ENCODE measurements at places on chromosomes 1 and 21.

DNA sequence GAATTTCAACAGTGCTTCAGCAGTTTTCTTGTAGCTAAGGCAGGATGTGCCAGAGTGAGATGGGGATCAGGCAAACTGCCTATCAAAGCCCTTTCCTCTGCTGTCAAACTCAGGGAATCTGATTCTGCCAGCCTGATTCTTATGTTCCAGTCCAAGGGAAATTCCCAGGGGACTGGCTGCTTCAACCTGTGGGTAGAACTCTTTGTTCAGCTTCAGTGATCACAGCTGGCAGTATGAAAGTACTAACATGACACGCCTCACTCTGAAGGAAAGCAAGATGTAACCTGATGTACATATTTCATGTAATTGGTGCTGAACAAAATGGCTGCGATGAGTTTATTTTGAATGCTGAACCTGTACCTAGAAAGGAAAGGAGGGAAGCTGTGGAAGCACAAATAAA is 40.1 kb upstream of the SLC5A9 start:
- peak; percentile 86 for DNase-seq

- no peak for DNase-seq
Measured at GRCh38 chr1:229371624-229372023, 28.8 kb upstream of the CCSAP start.

DNA sequence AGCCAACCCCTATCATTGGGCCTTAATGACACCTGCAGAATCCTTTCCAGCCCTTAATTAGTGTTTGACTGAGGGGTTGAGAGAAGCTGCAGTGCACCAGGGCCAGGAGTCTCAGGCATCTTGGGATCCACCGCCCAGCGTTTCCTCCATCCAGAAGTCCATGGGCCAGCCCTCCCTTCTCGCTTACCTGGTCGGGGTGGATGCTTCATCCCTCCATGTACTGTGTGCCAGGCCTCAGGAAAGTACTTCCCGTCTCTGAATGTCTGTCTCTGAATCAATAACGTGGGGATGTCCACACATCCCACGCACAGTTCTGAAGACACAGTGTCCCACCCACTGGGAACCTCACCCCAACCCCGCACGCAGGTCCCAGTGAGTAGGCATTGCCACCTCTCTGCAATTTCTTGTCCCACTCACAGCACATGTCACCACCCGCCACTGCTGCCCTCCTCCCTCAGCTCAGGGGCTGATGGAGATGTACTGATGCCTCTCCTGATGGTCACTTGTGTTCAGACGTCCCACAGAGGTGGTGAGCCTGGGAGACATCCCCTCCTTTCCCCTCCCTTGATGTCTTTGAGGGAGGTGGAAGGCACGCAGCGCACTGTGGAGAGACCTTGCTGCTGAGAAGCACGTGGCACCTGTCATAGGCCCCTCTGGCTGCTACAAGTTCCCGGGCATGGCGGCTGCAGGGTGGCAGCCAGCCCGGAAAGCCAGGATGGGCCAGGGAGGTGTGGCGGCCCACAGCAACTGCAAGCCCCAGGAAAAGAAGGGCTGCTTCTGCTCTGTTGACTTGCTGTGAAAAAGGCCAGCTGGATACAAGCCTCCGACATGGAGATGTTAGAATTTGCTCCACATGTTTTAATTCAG is 29.4 kb upstream of the PRSS38 start:
- no peak for DNase-seq

GRCh38 chr1:28744184-28744583 is 7.4 kb downstream of the YTHDF2 start:
- no peak for DNase-seq

DNA sequence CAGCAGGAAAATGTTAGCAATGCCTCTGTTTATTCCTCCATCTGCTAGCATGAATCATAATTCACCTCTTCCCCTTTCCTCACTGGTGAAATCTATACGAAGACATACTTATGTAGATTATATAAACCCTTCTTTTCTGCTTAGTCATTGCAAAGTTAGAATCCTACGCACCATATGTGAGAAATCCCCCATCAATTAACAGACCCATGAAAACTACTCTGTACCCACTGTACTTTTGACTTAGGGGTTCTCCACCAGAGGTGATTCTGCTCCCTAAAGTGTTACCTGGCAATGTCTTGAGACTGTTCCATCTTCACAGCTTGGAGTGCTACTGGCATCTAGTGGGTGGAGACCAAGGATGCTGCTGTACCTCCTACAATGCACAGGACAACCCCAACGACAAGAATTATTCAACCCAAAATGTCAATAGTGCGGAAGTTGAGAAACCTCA is 49.6 kb upstream of the KCTD3 start:
- DNase-seq, result no peak

DNA sequence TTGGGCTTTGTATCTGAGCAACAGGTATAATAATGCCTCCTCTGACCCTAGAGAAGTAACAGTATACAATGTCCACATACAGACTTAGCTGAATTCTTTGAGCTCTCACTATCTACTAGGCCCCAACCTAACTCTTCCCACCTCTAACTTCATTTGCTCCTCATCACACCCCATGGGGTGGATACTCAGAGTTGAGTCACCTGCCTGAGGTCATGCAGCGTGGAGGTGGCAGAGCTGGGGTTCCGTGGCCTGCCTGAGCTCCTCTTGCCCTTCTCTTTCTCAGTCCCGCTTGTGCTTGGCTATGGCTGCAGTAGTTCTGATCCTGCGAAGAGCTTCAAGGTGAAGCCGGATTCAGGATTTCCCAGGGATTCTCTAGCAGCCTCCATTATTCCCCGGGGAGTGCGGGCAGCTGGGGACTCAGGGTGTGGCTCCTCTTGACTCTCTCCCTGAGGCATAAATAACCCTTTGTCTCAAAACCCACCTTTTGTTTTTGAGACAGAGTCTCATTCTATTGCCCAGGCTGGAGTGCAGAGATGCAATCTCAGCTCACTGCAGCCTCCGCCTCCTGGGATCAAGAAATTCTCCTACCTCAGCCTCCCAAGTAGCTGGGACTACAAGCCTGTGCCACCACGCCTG is 29.9 kb upstream of the ACTL8 start:
- DNase-seq, result peak; percentile 2

DNA sequence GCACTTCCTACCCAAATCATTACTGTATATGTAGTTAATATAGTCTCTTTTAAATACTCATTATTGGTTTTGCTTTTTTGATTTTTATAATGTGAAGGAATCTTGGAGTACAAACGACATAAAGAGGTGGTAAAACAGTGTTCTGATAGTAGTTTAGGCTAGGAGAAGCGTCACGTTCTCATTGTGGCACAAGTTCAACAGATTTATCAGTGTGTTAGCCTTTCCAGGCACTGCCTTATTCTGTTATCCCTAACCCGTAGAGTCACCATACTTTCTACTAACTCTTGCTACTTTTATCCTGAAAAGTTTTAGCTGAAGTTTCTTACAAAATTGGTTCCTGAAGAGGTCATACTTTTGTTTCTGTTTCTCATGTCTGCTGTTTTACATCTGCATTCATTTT is 174.6 kb upstream of the CACYBP start:
- DNase-seq, result no peak

DNA sequence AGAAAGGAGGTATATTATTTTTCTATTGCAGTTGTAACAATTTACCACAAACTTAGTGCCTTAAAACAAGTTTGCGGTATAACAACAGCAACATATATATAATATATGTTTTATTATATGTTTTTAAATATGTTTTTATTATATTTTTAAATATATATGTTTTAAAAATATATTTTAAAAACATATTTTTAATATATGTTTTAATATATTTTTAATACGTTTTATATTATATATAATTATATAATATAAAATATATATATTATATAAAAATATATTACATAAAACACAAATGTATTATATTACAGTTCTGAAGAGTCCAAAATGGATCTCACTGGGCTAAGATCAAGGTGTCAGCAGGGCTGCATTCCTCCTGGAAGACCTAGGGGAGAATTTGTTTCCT is 27.5 kb upstream of the FNBP1L start:
- no peak for DNase-seq

- DNase-seq, result no peak
Measured at GRCh38 chr21:31222142-31222541, 121.9 kb downstream of the TIAM1 start.

DNA sequence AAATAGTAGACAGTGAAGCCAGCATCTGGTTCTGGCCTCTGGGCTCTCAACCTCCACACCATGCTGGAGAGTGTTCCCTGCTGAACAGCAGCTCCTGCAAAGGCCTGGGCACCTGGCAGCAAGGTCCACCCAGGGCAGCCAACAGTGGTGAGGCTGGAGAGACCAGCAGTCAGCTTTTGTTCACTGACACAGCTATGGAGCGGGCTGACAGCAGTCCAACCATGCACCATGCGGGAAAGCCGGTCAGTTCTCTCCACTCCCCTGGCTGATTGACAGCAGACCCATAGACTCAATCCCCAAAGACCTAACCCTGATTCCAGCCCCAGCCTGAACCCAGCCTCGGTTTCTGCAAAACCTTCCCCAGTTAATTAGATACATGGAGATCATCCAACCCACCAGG is 49.0 kb downstream of the KLHDC7A start:
- DNase-seq, result no peak

DNA sequence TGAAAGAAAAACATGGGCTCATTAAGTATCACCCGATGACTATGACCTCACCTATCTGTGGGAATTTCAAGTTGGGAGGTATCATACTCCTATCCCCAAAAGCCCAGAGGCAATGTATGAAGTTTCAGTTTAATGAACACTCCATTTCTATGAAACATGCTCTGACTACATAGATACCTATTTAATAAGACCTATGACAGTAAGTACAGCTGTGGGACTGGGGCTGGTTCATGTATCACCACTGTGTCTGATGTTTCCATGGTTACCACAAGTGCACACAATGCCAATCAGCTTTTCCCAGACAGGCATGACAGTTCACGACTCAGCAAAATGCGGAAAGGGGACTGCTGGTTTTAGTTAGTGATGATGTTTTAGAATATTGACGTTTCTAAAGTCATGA is 167.7 kb downstream of the SIPA1L2 start:
- no peak for DNase-seq
